Smooth muscle cell of the brain vasculature (primary cell): ENCODE measurements at places on chromosomes 7 and 10.

GRCh38 chr10:116210588-116211346 lies 62.2 kb downstream of the GFRA1 start:
- DNase-seq, result no peak

GRCh38 chr10:81179324-81179723 lies 641.6 kb downstream of the SH2D4B start:
- no peak for DNase-seq

GRCh38 chr7:123727071-123727837 lies 21.5 kb downstream of the WASL start:
- peak; percentile 62 for DNase-seq

DNA sequence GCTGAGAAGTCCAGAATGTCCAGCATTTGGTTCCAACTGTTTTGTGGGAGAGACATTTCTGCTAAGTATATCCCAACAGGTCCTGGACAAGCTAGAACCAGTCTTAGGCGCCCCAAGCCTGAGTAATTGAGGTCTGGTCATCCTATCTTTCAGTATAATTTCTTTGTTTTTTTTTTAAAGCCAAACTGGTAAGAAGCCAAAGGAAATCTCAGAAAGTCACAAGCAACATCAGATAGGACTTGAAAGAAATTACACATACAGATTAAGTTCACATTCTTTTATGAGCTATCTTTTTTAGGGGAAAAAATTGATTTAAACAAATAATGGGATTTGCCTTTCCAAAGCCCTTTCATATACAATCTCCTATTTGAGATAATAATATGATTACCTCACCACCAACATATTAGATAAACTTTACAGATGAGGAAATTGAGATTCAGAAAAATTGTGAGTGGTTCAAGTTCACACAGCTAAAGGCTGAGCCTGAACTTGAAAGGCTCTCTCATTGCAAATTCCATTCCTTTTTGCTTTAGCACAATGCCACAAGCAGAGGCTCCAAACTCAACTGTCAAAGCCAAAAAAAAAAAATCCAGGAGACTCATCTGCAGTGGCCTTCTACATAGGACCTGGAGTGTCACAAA lies 15.0 kb downstream of the PDLIM1 start:
- no peak for DNase-seq

DNA sequence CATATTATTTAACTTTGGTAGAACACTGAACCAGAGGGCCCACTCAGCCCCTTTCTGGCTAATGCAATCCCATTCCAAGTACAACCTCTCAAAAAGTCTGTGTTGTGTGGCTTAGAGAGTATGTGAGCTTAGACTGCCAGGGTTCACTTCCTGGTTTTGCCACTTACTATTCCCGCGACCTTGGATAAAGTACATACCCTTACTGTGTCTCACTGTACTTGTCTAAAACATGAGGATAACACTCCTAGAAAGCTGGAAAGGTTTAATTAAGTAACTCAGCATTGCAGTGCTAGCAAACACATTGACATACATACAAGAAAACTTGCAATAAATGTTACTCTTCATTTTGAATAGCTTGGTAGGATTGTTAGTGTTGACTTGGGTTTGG lies 215.8 kb downstream of the CHCHD3 start:
- DNase-seq, result no peak

DNA sequence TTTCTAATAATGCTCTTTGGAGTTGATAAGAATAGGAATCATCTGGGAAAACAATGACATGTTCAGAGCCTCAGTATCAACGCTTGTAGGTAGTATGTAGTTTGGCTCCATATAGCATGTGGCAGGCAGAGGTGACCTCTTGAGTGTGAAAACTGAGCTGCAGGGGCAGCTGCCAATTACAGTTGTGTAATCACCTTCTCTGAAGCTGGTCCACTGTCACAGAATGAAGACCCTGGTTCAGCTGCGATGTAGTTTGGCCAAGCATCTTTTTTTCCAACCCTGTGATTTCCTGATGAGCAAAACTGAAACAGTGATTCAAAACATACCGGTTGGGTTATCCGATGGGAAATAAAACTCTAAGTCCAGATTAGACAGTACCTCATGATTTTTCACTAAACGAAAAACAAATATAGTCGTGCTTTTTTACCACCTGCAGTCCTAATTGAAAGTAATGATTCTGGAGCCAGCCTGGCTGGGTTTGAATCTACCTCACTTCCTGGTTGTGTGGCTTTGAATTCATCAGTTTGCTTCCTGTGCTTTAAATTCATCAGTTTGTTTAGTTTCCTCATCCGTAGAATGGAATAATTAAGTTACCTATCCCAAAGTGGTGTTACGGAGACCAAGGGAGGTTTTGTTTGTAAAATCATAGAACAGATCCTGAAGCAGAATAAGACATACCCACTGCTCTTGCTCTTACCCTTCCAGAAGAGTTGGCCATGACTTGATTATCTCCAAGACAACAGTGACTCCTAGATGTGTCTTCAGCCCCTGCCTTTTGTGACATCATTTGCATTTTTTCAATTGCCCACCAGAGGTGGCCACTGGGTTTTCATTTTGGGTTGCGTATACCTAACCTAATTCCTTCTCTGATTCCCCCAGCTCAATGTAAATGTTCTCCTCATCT lies 87.4 kb downstream of the CELF2 start:
- DNase-seq, result no peak

DNA sequence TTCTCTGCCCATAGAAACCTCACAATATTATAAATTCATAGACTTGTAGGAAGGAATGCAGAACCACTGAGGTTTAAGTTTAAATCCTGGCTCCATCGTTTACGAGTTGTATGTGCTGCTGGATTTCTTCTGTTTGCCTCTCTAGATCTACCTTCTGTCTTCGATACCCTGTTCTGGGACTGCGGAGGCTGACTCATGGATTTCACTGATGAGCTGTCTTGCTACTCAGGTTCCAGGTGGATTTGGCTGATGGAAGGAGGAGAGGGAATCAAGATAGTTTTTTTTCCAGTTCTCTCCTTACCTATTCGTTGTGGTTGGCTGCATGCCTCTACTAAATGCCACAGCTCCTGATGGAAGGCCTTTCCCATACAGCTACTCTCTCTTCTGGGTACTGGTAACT lies 375.8 kb downstream of the REEP3 start:
- DNase-seq, result no peak

- no peak for DNase-seq
These were observed 18.0 kb downstream of the WDR37 start for GRCh38 chr10:1074052-1074747.

DNA sequence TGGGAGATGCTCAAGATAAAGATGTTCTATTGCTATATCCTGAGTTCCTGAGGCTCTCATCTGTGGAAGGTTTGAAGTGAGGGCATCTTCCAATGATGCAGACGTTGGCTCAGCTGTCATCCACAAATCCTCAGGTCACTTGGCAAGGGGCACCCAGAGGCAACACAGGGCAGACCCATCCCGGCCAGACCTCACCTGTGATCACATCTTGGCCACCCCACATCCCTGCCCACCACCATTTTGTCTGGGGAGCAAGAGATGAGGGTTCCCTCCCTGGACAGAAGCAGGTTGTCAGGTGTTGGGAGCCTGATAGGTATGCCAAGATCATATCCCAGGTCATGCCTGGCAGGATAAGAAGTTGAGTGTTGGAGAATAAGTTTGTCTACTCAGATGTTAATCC lies 918.2 kb upstream of the ZNF722 start:
- DNase-seq, result no peak

DNA sequence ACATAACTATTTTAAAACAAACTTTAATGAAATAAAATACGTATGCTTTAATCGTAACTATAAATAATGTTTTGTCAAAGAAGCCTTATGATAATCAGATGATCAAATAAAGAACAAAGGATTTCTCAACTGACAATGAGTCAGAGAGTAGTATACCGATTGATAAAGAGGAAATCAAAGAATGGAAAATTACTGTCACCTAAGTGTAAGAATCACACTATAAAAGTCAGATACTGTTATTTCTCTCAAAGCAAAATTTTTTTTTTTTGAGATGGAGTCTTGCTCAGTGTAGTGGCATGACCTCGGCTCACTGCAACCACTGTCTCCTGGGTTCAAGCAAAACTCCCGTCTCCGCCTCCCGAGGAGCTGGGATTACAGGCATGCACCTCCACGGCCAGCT lies 18.8 kb downstream of the DNAJC2 start:
- DNase-seq, result no peak

GRCh38 chr10:21520949-21521348 lies 4.5 kb downstream of the SKIDA1 start:
- DNase-seq, result no peak
